ENCODE measurements at places on chromosomes 4 and X.

GRCh38 chr4:133355633-133356032 is 206.5 kb downstream of the PCDH10 start:
- no peaks in the 10 kb centered on the region for H3K36me3 ChIP-seq
- H3K27ac ChIP-seq: no peak overlapping the region
- H3K4me1 ChIP-seq: no peaks in the 10 kb centered on the region
- H3K4me3 ChIP-seq: no peak overlapping the region
- DNase-seq: no peak

- H3K36me3 ChIP-seq: no peaks in the 10 kb centered on the region
- H3K4me3 ChIP-seq: peak overlapping the region; percentile 39
- DNase-seq: no peak
- peaks cover 15% of the 10 kb centered on the region for H3K4me1 ChIP-seq
- H3K27me3 ChIP-seq: no peaks in the 10 kb centered on the region
Observed at GRCh38 chrX:114924856-114925255, 92.6 kb downstream of the IL13RA2 start.

DNA sequence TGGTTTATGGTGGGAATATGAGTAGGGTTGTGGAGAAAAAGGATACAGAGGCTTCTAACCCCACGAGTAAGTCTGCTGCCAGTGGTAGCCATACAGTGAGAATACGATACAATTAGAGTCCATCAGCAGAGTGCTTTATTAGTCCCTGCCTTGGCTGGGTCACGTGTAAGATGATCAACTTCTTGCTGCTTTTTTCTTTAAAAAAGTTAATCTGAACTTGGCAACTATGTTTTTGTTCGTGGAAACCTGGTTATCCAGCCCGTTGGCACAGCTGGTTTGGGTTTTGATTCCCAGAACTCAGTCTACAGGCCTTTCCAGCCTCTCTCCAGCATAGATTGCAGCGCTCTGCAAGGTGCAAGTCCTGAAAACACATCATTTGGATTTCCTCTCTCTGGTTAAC is 53.1 kb upstream of the LSM6 start:
- no peaks in the 10 kb centered on the region for H3K27me3 ChIP-seq
- DNase-seq: no peak
- H3K36me3 ChIP-seq: no peaks in the 10 kb centered on the region
- H3K4me3 ChIP-seq: no peak overlapping the region

DNA sequence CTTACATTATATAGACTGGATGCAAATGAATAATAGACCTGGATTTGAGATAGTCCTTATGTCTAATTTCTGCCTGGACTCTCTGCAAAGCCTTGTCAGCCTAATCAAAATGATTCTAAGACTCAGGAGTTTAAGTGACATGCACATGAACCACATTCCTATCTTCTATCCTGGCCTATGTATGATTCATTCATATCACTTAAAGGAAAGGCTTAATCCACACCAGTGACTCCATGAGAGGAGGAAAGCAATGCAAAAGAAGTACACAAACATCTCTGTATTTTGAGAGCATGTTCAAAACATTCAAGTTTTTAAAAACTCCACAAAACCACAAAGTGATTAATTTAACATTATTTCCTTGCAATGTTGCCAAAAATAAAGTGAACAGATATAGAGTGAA is 14.6 kb downstream of the AMOT start:
- H3K36me3 ChIP-seq: no peaks in the 10 kb centered on the region
- DNase-seq: no peak
- no peak overlapping the region for H3K27ac ChIP-seq

GRCh38 chr4:184732126-184732525 is 1.8 kb downstream of the CENPU start:
- no peak for DNase-seq
- H3K36me3 ChIP-seq: no peaks in the 10 kb centered on the region
- peaks cover 12% of the 10 kb centered on the region for H3K4me1 ChIP-seq
- no peak overlapping the region for H3K4me3 ChIP-seq
- no peak overlapping the region for H3K27ac ChIP-seq
- no peaks in the 10 kb centered on the region for H3K27me3 ChIP-seq

DNA sequence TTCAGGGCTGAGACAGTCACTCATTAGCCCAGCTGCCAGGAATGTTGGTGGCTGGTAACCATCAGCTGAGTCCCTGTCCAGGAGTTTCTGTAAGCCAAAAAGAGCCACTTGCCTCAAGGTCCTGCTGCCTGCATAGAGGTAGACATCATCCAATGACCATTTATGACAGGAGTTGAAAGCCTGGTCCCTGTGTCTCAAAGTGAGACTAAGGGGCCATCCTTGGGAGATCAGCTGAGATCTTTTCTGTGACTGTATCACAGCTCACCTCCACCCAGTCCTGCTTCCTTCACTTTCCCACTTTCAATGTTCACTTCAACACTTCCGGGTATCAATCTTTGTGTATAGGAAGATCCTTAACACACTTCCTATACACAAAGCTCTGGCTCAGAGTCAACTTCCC is 28.4 kb upstream of the MAOA start:
- DNase-seq: no peak
- no peak overlapping the region for H3K4me3 ChIP-seq
- H3K27me3 ChIP-seq: no peaks in the 10 kb centered on the region
- no peak overlapping the region for H3K27ac ChIP-seq
- H3K36me3 ChIP-seq: no peaks in the 10 kb centered on the region
- H3K4me1 ChIP-seq: no peaks in the 10 kb centered on the region

GRCh38 chrX:133654811-133655210 is 239.5 kb upstream of the GPC4 start:
- H3K27ac ChIP-seq: no peak overlapping the region
- H3K4me3 ChIP-seq: no peak overlapping the region
- DNase-seq: no peak
- H3K27me3 ChIP-seq: no peaks in the 10 kb centered on the region
- no peaks in the 10 kb centered on the region for H3K36me3 ChIP-seq
- H3K4me1 ChIP-seq: no peaks in the 10 kb centered on the region

GRCh38 chr4:175891231-175891630 is 79.2 kb upstream of the GPM6A start:
- H3K27ac ChIP-seq: no peak overlapping the region
- H3K36me3 ChIP-seq: no peaks in the 10 kb centered on the region
- H3K4me3 ChIP-seq: no peak overlapping the region
- no peaks in the 10 kb centered on the region for H3K4me1 ChIP-seq

- H3K27me3 ChIP-seq: no peaks in the 10 kb centered on the region
- peaks cover 8% of the 10 kb centered on the region for H3K4me1 ChIP-seq
- DNase-seq: no peak
Observed at GRCh38 chrX:48514126-48514806, 5.5 kb downstream of the PORCN start.

- H3K27me3 ChIP-seq: no peaks in the 10 kb centered on the region
- DNase-seq: peak; percentile 9
- H3K4me3 ChIP-seq: no peak overlapping the region
- peaks cover 9% of the 10 kb centered on the region for H3K4me1 ChIP-seq
Observed at GRCh38 chr4:174423257-174423944, 98.9 kb downstream of the HPGD start.

GRCh38 chr4:96602661-96603060 is 762.8 kb downstream of the PDHA2 start:
- H3K27me3 ChIP-seq: no peaks in the 10 kb centered on the region
- no peaks in the 10 kb centered on the region for H3K4me1 ChIP-seq
- H3K36me3 ChIP-seq: no peaks in the 10 kb centered on the region
- H3K27ac ChIP-seq: no peak overlapping the region
- no peak for DNase-seq
